Activated CD8-positive, alpha-beta memory T cell treated with anti-CD3 and anti-CD28 coated beads for 36 hours (primary cell): ENCODE measurements at places on chromosomes 5 and 9. TPM values are rescaled to one million over a fixed set of nuclear protein-coding genes. Genes with fewer than 3 reads are reported as not detected.

The ARID3C gene
- 0.34 TPM for total RNA-seq

The NDST1 gene
- total RNA-seq, result 4.8 TPM

The LHX3 gene
- not detected for total RNA-seq

The WDR38 gene
- not detected for total RNA-seq

The C5orf52 gene
- total RNA-seq, result not detected

The SPATA31D4 gene
- not detected for total RNA-seq

The GABRA1 gene
- total RNA-seq, result not detected

The FANCG gene
- 107 TPM for total RNA-seq

The GAPT gene
- total RNA-seq, result not detected

The SLCO6A1 gene
- total RNA-seq, result not detected

The IL5 gene
- total RNA-seq, result 17.6 TPM

The PAEP gene
- total RNA-seq, result not detected

The OR13J1 gene
- total RNA-seq, result not detected

The CAAP1 gene
- 19.3 TPM for total RNA-seq

The C9orf43 gene
- total RNA-seq, result 0.91 TPM

The ZDHHC11 gene
- 5.9 TPM for total RNA-seq

The DMRT3 gene
- total RNA-seq, result not detected

The TDRD7 gene
- total RNA-seq, result 3.4 TPM

The PCDHA9 gene
- total RNA-seq, result not detected
